Left lung (tissue), 14 donors: ENCODE measurements at places on chromosomes 1 and 21. TPM values are rescaled to one million over a fixed set of nuclear protein-coding genes. Genes with fewer than 3 reads are reported as not detected.

- no peak overlapping the region for H3K4me3 ChIP-seq
- no peaks in the 10 kb centered on the region for H3K4me1 ChIP-seq
- DNase-seq, result no peak
- H3K27ac ChIP-seq, result no peak overlapping the region
- no peaks in the 10 kb centered on the region for H3K36me3 ChIP-seq
Measured at GRCh38 chr21:28922368-28922767, 70.3 kb downstream of the LTN1 start.

DNA sequence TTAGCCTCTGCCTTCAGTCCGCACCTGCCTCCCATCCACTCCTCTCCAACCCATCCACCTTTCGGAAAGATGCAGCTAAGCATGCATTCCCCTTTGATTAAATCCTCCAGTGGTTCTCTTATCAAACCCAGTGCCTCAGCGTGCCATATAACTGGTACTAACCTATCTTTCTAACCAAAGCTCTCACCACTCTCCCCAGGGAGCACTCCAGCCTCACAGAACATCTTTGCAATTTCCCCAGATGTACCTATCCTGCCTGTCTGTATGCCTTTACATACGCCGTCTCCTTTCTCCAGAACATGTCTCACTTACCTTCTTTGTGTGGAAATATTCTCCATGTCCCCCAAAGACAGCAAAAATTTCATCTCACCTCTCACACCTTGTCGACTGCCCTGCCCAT is 80.0 kb downstream of the SLC25A24 start:
- DNase-seq, result no peak
- H3K36me3 ChIP-seq, result no peaks in the 10 kb centered on the region
- H3K27me3 ChIP-seq, result no peaks in the 10 kb centered on the region
- H3K27ac ChIP-seq, result no peak overlapping the region
- H3K4me3 ChIP-seq, result no peak overlapping the region

The LCE6A gene
- total RNA-seq, result not detected

The CR1 gene
- total RNA-seq, result 37.4 TPM

The DMRTA2 gene
- total RNA-seq, result not detected
